Astrocyte of the spinal cord (primary cell): ENCODE measurements at places on chromosomes 6 and 20.

DNA sequence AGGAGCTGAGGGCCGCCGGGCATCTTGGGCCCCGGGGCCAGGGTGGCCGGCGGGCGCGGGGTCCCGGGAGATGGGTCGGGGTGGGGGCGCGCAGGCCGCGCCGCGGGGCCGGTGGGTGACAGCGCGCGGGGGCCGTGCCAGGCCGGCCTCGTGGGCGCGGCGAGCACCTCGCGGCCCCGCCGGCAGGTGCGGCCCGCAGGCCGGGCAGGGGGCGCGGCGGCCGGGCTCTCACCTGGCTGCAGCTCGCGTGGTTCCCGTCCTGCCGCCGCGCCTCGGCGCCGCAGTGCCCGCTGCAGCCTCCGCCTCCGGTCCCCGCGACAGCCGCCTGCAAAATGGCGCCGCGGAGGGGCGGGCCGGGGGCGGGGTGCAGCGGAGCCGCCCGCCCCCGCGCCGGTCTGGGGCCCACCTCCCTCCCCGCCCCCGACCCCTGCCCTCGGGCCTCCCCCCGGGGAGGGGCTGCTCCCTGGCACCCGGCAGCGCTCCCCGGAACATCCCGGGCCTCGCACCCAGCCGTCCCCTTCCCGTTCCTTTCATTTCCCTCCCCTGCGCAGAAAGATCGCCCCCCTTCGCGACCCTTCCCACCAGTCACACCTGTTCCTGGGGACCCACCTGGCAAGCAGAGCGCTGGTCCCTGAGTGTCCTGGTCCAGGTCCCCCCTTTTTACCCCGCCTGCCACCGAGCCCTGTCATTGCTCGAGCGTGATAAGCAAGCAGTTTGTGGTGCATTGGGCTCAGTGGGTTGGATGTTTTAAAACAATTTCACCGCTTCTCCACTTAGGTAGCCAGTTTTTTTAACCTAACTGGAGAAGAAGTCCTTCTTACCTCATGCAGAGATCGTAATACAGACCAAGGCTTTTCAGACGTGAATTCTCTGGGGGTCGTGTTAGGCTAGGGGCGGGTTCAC is at the start of gene SLC23A2:
TSS of gene SLC23A2 (minus strand) at position 337 of the 903 bp plus-strand sequence. CDS start 68,948 bp downstream, outside the sequence.
- DNase-seq = no peak

DNA sequence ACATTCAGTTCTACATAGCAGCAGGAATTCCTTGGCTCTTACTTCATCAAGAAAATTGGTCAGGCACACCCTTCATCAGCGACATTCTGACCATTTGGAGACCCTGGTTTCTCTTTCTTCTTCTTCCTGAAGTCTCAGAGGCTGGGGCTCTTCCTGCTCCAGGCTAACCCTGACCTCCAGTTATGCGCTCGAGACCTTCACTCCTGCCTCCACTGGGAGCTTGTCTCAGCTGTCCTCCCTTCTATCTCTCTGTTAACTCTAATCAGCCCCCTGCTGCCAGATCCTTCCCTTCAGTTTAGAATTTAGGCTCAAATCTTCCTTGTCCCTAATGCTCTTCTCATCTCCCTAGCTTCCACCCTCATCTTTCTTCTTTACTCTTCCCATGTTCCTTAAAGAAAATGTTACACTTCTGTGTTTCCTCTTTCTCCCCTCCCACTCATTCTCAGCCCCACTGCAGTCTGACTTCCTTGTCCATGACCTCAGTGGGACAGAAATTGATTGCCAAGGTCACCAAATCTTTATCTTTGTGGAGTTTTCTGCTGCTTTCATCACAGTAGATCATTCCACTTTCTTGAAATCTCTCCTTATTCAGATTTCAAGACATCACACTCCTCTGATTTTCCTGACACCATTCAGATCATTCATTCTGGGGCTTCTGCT is 8.4 kb upstream of the HLA-DOA start:
- DNase-seq = no peak

DNA sequence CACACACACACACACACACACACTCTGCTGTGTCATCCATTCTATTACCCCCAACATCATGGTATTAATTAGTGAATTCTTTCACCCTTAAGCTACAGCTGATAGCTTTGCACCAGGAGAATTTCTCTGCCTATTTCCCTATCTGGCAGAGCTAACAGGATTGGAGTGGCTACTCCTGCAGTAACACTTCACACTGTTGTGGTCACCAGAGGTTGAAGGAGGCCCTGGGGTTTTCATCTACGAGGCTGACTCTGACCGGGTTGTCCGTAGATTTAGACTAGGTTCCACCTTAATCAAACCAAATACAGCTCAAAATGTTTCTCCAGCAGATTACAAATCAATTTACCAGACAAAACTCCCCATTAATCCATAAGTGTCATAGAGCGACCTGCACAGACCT is 69.2 kb upstream of the RIPOR2 start:
- no peak for DNase-seq

- DNase-seq = no peak
Observed at GRCh38 chr6:15804164-15805154, 141.6 kb upstream of the DTNBP1 start.

DNA sequence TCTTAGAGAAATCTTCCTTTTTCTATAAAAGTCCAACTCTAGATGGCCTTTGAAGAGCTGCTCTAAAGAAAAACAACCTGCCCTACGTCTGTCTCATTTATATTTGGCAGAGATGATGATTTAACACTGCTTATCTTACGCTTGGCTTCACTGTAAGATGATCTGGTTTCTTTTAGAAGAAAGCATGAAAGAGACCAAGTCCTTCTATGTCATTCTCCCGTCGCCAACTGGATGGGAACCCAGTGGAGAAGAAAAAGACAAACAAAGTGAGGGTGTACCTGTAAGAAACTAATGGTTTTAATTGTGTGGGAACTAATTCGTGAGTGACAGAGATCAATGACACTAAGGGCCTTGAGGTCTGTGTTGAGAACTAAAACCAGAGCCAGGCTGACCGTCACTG is 92.8 kb downstream of the MBOAT1 start:
- no peak for DNase-seq

DNA sequence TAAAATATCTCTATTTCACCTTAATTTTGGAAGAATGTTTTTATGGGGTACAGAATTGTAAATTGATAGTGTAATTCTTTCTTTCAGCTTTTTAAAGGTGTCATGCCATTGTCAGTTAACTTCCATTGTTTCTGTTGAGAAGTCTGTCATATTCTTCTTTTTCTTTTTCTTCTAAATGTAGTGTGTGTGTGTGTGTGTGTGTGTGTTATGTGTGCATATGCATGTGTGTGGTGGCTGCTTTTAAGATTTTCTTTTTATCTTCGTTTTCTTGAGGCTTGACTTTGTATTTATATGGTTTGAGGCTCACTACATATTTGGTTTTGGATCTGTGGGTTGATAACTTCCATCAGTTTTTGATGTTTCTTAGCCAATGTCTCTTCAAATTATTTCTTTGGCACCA is 176.5 kb downstream of the OGFRL1 start:
- no peak for DNase-seq

- DNase-seq = no peak
Observed at GRCh38 chr6:100818066-100818465, 63.1 kb downstream of the ASCC3 start.

DNA sequence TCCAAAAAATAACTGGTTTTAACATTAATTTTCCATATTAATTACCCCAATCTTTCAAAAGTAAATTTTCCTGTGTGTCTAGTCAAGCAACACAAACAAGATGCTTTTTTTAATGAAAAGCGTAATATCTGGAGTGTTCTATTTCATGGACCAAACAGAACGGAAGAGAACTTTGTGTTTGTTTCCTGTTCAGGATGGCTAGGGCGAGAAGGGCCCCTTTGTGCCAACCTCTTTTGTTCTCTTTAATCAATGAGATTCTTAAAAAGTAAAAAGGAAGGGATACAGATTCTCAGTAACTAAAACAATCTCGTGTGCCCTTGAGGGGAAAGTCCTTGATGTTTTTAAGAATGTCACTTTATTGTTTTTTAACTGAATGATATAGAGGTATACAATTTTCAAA is 55.7 kb downstream of the GNAS start:
- no peak for DNase-seq

- no peak for DNase-seq
Observed at GRCh38 chr6:161732594-161732993, 458.7 kb upstream of the AGPAT4 start.
